Stimulated activated CD4-positive, alpha-beta T cell treated with anti-CD3 and anti-CD28 coated beads, Interleukin-4, amount 100 ng/mL, for 1 hour (primary cell): ENCODE measurements at places on chromosomes 3 and 15.

- DNase-seq, result no peak
Observed at GRCh38 chr3:61608711-61609110, 47.3 kb downstream of the PTPRG start.

GRCh38 chr15:42348083-42348482 is 11.2 kb upstream of the CAPN3 start:
- DNase-seq, result no peak

DNA sequence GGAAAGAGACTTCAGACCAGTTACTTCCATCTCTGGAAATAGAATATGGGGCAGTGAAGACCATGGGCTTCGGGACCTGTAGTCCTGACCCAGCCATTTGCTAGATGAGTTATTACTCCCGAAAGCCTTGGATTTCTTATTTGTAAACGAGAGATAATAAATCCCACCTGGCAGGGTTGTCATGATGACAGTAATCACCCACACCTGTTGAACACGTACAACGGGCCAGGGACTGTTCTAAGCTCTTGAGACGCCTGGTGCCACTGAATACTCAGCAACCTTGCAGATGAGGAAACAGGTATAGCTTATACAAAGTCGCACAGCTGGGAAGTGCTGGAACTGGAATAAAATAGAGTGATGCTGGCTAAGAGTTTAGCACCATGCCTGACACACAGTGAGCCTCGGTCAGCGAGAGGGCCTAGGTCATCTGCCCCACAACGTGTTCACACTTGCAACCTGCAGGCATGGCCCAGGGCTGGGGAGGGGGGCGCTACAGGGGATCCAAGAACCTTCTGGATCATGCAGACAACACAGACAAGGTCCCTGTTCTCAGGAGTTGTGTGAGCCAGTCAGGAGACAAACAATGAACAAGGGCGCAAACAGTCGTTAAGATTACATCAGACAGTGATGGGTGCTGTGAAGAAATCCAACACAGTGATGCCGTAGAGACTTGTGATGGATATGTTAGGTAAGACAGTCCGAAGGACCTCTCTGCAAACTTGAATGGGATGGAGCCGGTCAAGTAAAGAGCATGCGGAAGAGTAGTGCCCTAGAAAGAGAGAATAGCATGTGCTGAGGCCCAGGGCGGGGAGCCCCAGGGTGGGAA is 89.2 kb downstream of the CORO2B start:
- DNase-seq, result no peak

DNA sequence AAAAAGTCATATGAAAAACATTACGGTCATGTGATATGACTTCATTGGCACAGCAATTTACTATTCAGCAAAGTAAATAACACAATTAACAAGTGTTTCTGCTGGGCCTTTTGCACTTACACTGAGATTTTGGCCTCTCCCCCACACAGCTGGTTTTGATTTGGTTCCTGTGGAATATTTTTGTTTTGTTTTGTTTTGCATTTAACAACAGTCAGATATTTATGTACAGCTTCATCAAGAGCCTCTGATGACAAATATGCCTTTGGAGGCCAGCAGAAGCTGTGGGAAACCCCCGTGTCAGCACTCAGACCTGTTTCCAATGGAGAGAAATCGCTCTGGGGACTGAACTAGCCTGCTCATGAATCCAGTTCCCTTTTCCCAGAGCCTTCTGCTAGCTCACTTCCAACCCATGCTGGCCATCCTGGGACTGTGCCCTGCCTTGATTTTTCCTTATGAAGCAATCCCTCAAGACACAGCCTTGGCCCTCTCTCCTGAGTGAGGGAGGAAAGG is 161.9 kb downstream of the ATG7 start:
- no peak for DNase-seq

- DNase-seq, result peak; percentile 73
Observed at GRCh38 chr15:63945007-63945788, 101.1 kb downstream of the DAPK2 start.

DNA sequence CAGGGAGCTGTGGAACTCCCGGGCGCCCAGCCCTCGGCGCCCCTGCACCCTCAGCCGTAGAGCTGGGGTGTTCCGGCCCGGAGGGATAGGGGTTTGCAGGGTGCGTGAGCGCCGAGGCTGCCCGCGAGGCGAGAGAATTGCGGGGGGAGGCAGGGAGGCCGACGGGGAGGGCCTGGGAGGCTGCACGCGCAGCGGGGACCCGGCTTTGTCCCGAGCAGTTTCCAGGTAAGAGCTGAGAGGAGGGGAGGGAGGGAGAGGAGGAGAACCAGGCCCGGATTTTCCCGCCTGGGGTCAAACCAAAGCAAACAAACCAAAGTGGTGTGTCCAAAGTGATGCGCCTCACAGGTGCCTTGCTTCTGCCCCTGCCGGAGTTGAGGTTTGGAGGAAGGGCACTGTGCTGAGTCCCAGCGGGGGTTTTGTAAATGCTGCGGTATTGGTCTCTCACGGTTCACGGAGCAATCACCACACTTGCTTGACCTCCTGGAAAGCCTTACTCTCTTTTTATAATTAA is 146.4 kb downstream of the TJP1 start:
- DNase-seq, result no peak
